ENCODE measurements at places on chromosomes 4 and X. TPM values are rescaled to one million over a fixed set of nuclear protein-coding genes. Genes with fewer than 3 reads are reported as not detected.

MAGEA1 gene
- not detected for total RNA-seq

GLA gene
- total RNA-seq: 40.5 TPM

TMPRSS11D gene
- not detected for total RNA-seq

TASL gene
- not detected for total RNA-seq

PDCL2 gene
- total RNA-seq: not detected

NKX3-2 gene
- total RNA-seq: not detected

MEPE gene
- total RNA-seq: not detected

DUSP9 gene
- not detected for total RNA-seq

ADH1C gene
- not detected for total RNA-seq

ATP8A1 gene
- total RNA-seq: 4.0 TPM

SPANXC gene
- not detected for total RNA-seq

SLC34A2 gene
- total RNA-seq: not detected

RAI2 gene
- 2.7 TPM for total RNA-seq

F9 gene
- total RNA-seq: not detected

IGFBP7 gene
- total RNA-seq: 1,116 TPM

All from mammary microvascular endothelial cell (primary cell).